ENCODE measurements at places on chromosomes 4 and X.

DNA sequence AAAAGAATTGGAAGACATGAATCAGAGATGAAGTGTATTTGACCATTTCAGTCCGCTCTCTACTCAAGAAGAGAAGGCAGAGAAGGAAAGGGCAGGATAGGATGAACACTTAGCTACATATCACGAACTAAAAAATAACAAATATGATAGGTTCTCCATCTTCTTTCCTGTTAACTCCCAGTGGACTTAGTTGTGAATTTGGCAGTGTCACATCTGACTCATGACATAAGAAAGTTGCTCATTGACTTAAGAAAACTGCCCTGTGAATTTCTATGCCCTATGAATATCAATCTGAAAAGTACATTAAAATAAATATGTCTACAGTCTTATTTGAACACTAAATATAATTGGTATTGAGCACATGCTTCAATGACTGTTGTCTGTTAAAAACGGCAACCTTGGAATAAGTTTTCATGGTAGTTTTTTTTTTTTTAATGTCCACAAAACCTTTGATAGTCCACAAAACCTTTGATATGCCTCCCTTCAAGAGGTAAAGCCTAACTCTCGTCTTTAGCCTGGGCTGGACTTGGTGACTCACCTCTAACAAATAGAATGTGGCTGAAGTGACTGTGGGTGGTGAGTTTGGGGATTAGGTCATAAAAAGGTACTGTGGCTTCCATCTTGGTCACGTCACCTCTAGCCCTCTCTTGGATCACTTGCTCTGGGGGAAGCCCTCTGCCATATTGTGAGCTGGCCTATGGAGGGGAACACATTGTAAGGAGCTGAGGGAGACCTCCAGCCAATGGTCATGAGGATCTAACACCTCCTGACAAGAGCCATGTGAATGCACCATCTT, 184.7 kb upstream of the S100G start:
- no peak for DNase-seq

- DNase-seq: peak; percentile 40
These were observed 200.4 kb downstream of the PTTG2 start for GRCh38 chr4:38160487-38161207.

DNA sequence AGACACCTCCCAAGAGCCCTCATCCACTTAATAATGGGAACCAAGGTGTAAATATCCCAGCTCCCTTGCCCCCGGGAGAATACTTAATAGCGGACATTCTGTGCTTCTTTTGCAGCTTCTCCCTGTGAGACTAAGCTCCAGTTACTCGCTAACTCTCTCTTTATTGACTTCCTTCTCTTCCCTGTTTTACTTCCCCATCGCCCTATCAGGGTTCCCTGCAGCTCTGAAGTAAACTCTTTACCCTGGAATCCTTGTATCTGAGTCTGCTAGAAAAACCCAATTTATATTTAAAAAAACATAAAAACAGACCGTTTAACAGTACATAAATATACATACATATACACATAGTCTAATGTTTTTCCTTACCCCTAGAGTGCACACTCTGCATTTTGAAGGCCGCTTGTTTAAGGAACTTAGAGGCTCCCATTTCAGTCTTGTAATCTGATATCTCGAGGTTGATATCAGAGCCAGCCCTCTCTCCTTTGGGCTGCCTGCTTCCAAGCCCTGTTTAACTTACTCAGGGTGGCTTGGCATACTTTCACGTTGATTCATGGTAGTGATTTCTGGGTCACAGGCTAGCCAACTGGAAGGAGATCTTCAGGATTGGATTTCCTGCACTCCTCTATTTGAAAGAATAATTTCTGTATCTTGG, 177.4 kb upstream of the SCML1 start:
- no peak for DNase-seq

- DNase-seq: no peak
These were observed 1865.3 kb upstream of the AGA start for GRCh38 chr4:179307297-179308136.

DNA sequence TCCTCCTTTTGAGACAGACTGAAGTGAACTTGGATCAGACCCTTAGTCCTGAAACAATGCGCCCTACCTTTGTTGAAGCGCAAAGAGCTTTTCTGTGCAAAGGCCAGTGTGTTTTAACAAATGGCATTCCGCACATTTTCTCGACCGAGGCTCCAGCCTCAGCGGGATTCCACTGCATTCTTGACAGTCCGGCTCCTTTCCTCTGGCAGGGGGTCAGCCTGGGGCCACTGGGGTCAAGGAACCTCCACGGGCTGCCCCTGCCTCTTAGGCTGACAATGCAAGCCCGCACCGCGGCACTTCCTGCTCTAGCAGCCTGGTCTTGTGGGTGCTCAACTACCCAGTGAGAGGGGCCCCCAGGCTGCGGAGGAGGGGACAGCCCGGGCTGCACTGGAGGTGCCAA, 47.2 kb upstream of the TFDP3 start:
- no peak for DNase-seq

DNA sequence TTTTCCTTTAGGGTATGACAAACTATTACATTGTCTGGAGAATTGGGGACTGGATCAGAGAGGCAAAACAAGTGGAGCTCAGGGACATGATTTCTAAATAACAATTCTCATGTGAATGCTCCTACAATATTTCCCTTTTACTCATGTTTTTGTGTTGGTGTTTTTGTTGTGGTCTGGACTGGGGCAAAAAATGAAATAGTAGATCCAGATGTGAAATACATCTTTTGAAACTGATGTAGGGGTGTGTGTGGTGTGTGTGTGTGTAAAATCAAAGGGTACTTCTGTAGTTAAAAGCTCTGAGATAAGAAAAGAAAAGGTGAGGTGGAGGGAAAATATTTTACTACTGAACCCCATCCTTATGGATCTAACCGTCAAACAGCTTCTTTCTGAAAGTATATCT, 188.4 kb upstream of the RPL34 start:
- DNase-seq: no peak

DNA sequence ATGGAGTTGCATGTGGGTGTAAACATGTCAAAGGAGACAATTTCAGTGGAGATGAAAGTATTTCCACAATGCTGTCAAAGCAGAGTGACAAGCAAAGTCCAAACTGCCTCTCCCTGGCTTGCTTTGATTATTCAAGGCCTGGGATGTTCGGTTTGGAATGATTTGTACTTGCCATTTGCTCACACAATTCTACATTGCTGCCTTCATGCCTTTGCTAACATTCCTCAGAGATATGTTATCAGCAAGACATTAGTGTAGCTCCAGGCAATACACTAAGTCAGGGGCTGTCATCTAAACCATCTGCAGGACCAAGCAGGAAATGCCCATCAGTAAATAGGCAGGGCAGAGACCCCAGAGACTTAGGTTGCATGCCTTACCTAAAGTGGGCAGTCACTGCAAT, 79.6 kb upstream of the C1QTNF7 start:
- no peak for DNase-seq

DNA sequence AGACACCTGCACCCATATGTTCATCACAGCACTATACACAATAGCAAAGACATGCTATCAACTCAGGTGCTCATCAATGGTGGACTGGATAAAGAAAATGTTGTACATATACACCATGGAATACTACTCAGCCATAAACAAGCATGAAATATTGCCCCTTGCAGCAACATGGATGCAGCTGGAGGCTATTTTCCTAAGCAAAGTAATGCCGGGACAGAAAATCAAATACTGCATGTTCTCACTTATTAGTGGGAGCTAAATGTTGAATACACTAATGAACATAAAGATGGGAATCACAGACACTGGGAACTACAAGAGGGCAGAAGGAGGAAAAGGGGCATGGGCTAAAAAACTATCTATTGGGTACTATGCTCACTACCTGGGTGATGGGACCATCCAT, 278.5 kb downstream of the GPC3 start:
- DNase-seq: no peak

DNA sequence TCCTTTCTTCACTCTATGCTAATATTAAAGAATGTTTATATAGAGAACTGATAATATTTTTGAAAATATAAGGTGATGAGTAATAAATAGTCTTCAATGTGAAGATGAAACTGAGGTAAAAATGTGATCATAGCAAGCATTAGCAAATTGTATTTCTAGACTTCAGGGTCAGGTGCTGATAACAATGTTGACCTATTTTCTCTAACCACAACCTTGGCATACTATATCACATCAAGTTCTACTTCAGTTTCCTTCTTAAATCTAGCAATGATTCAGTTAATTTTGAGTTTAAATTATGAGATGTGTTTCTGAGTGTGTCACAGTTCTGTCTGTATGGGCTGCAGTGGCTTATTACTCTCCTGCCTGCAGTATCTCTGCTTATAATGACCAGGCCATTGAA, 209.4 kb downstream of the RAPGEF2 start:
- DNase-seq: no peak

DNA sequence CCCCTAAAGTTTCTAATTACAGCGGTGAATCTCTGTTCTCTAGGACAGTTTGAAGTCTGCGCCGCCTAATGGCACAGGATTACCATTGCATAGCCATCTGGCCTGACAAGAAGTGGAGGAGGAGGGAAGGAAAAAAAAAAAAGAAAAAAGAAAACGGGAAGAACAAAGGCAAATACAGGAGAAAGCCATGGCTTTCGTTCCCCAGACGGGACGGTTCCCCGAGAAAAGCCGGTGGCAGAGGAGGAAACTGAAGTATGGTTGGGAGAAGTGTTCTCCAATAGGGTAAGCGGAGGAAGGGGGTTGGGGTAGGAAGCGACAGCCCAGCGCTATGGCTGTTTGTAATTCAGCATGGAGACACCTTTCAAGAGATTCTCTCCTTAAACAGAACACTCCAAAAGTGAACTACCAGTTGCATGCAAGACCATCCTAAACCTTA, 80.8 kb downstream of the HMGN5 start:
- peak; percentile 25 for DNase-seq

DNA sequence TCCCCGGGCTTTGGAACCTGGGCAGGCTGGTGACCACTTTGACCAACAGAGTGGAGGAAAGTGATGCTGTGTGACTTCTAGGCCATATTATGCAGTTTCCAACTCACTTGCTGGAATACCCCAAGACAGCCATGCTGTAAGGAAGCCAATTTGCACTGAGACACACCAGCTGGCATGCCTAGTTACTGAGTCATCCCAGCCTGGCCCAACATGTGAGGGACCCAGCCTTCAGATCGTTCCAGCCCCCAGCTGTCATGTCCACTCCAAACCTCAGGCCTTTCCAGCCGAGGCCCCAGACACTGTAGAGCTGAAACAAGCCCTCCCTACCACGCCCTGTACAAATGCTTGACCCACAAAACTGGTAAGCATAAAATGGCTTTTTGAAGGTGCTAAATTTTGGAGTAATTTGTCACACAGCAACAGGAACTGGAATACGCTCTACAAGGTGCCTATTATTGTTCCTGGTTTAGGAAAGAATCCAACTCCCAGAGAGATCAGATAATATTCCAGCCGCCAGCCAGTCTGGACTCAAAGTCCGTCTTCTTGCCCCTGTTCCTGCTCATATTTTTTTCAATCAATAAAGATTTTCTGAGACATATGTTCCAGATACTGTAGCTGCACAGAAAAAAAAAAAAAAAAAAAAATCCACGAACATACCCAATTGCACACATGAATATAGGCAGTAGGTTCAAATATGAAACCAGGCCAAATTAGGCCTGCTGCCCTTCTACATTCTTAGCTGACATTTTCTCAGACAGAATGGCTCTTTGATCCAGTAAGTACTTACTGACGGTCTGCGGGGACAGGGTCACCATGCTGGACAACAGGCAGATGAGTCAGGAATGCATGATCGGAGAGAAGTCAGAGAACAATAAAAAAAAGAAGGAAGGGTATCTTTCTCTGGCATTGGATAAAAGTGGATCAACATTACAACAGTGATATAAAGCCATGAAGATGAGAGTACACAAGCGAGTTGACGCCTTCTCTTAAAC, 35.1 kb downstream of the SH3KBP1 start:
- no peak for DNase-seq

DNA sequence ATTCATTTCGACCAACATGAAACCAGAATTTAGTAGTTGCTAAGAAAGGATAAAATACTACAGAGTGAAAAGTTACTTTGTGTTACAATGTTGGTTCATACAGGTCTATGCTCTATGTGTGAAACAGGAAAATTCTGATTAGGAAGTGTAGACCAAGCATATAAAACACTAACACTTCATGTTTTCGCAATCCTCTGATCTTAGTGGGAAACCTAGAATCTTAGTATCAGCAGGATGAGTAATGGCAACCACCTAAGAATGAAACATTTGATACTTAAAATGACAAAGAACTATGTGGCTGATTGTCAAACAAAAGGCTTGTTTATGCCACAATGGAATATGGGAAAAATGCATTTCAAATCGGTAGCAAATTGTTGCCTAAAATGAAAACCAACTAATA, 116.1 kb downstream of the AMMECR1 start:
- no peak for DNase-seq

GRCh38 chr4:91754716-91755115, 549.0 kb upstream of the GRID2 start:
- no peak for DNase-seq

All from activated CD4-positive, alpha-beta T cell treated with anti-CD3 and anti-CD28 coated beads, Interleukin-2, amount 50 U/mL, for 1 hour (primary cell).